NCI-H187 (cell line): ENCODE measurements at places on chromosomes 13 and 19.

DNA sequence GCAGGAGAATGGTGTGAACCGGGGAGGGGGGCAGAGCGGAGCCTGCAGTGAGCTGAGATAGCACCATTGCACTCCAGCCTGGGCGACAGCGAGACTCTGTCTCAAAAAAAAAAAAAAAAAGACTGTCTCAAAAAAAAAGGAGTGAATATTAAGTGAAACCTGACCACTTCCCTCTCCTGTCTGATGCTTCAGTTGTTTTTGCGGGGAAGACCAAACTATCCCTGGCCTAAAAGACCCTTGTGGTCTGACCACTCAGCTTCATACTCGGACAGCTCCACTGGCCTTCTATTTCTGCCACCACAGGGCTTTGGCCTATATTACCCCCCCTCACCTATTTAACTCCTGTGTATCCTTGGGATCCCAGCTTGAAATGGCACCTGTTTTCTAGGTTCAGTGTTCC lies 2.3 kb downstream of the CLASRP start:
- DNase-seq = no peak

- DNase-seq = no peak
Measured at GRCh38 chr13:77338961-77339401, 12.1 kb upstream of the MYCBP2 start.

DNA sequence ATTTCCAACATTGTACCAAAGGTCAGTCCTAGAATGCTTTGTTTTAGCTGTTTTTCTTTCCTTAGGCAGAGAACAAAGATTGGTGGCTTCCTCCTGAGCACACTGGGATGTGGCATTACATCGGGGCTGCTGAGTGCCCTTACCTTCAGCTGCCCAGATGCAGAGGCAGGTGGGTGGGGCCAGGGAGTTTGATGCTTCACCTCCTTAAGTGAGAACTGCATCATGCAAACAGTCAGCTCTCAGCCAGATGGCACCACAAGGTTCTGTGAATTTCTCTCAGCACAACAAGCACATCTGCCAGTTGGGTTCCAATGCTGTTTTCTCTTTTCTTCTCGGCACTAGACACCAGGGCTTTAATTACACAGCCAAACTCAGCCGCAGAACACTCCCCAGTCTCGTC lies 87.4 kb upstream of the UBL3 start:
- peak; percentile 10 for DNase-seq

DNA sequence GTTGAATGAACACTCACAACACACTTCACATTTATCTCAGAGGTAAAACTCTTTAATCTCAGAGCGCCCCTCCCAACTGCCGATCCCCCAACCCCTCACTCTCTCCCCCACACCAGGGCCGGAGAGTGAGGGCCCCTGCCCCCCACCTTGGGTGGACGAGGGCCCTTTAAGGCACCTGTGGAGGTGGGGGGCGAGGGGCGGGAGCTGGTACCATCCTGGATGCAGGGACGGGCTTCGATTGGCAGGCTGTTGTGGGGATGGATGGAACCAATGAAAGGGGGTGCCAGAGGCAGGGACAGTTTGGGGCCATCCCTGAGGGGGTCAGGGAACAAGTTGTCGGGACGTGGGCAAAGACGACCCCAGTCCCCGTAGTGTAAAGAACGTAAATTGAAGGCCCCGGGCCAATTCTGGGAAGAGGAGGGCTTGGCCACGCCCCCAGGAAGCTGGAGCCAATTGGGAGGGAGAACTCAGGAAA lies 1.7 kb upstream of the PNKP start:
- no peak for DNase-seq

DNA sequence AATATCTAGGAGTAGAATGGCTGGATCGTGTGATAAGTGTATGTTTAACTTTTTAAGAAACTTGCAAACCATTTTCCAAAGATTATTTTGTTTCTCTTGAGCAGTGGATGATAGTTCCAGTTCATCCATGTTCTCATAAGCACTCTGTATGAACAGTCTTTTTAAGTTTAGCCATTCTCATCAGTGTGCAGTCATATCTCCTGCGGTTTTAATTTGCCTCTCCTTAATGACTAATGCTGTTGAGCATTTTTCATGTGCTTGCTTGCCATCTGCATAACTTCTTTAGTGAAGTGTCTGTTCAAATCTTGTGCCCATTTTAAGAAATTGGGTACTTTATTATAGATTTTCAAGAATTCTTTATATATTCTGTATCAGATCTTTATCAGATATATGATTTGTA lies 58.6 kb downstream of the WASF3 start:
- DNase-seq = no peak
